H4 (cell line): ENCODE measurements at places on chromosomes 11 and 22. TPM values are rescaled to one million over a fixed set of nuclear protein-coding genes. Genes with fewer than 3 reads are reported as not detected.
A peak's percentile ranks its signal among the peaks of the same experiment; 100 is the strongest.

GRCh38 chr11:111476956-111477355 is 35.2 kb downstream of the BTG4 start:
- DNase-seq, result no peak

DNA sequence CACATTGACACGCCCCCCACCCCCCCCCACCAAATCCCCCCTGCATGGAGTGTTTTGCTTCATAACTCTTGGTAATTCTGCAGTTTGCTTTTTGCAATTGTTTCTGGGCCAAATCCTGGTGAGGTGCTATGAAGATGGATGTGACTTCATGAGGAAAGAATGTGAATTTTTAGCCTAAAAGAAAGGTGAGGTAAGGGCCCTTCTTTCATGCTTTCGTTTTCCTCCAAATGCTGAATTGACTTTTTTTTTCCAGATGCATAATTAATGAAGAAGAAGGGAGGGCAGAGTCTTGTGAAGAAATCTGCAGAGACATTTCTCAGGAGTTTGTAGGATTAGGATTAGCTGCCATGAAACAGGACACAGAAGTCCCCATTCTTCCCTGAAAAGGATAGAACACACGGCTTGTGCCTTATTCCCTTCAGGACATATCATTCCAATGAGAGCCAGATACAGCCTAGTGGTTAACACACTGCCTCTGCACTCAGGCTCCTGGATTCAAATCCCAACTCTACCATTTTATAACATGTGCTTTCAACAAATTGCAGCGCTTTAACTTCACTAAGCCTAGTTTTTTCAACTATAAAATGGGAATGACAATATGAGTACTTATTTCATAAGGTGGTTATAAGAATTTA is 19.6 kb upstream of the TBCEL start:
- DNase-seq, result no peak

- DNase-seq, result no peak
Measured at GRCh38 chr22:39409516-39410029, 10.0 kb downstream of the TAB1 start.

DNA sequence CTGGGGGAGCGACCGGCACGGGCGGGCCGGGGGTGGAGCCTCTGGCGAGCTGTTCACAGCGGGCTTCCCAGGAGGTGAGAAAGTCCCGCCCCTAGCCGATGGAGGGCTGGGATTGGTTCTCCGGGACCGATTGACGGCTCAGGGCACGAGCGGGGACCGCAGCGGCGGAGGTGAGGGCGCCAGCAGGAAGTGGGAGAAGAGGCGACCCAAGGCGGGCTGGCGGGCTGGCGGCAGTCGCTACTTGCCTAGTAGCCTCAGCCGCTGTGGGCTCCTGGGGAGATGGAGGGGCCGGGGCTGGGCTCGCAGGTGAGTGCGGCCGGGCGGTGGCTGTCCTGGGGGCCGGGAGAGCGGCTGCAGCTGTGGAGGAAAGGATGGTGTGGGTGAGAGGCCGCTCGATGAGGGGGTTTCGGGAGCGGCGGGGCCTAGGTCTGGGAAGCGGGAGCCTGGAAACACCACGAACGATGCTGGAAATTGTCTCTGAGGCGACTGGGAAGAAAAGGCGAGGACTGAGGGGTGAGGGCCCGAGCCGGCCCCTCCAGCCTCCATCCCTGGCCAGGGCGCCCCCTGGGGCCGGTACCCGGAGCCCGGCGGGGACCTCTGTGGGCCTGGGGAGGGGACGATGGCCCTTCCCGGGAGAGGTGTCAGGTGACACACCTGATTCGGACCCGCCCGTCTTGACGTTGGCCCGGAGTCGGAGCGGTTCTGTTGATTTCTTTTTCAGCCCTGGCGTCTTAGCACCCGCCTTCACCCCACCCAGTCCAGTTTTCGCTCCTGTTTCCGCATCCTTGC is at the start of gene ZDHHC13:
Gene ZDHHC13 (plus strand): TSS at position 198 of the 789 bp plus-strand sequence. CDS start 82 bp downstream, at position 280.
- peak; percentile 94 for DNase-seq

GRCh38 chr11:10441652-10442503 is 13.2 kb upstream of the AMPD3 start:
- DNase-seq, result no peak

DNA sequence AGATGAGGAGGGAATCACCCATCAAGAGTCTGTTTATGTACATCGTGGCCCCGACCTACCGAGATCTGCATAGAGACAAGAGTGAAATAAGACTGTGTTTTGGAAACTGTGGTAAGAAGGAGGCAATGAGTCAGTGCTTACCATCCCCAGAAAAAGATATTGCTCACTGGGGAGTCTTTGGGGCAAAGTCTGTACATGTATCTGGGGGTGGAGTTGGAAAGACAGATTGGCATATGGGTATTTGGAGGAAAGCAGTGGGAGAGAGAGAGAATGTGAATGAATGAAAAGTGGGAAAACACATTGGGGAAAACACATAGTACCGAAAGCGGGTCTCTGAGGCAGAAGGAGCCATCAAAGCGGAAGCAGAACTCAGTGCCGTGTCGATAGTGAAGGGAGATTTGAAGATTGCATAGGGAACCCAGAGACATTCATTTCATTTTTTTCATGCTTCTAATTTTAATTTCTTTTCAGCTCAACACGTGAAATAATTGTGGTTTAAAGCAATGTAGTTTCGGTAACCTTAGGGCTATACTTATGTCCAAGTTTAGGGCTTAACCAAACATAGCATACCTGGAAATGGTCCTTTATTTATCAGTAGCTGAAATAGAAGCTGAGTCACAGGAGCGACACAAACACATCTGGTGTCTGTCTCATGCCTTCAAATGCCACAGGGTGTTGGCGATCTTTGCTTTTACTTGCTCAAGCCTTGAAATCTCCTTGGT is 98.6 kb upstream of the CD44 start:
- peak; percentile 81 for DNase-seq

The CASP1 gene
- total RNA-seq, result 14.2 and 28.6 TPM in 2 replicates

The OR56A1 gene
- 0.04 TPM in 1 of 2 replicates, not detected in the other for total RNA-seq

The DCDC1 gene
- total RNA-seq, result 0.08 and 0.31 TPM in 2 replicates

The IRAG1 gene
- 0.27 and 0.66 TPM in 2 replicates for total RNA-seq
